Tongue (tissue), 3 donors: ENCODE measurements at places on chromosomes 7 and 10. TPM values are rescaled to one million over a fixed set of nuclear protein-coding genes. Genes with fewer than 3 reads are reported as not detected.

NUTM2B gene
- total RNA-seq = 0.10 TPM

OPN1SW gene
- not detected for total RNA-seq

- no peak for DNase-seq
Observed at GRCh38 chr7:46239846-46240245, 318.8 kb upstream of the IGFBP3 start.

LRRD1 gene
- total RNA-seq = 0.21 TPM

ZP3 gene
- total RNA-seq = 2.1 TPM

GRCh38 chr10:131683281-131683861 lies 217.4 kb upstream of the PPP2R2D start:
- no peak for DNase-seq

DNA sequence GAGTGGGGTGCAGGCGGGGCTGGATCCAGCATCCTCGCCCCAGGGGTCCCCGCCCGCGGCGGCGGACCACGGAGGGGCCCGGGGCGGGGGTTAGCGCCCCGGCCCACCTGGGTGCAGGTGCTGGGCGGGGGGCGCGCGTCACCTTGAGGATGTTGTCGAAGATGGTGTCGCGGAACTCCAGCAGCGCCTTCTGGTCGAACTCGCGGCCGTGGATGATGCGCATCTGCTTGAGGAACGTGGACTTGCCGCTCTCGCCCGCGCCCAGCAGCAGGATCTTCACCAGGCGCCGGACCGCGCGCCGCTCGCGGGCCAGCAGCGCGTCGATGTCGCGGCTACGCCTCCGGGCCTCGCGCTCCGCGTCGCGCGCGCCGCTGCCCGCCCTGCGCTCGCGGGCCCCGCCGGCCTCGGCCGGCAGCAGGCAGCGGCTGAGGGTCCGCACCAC lies 376 bp downstream of the GNA12 start:
- peak; percentile 47 for DNase-seq

FAM24A gene
- not detected for total RNA-seq

DNA sequence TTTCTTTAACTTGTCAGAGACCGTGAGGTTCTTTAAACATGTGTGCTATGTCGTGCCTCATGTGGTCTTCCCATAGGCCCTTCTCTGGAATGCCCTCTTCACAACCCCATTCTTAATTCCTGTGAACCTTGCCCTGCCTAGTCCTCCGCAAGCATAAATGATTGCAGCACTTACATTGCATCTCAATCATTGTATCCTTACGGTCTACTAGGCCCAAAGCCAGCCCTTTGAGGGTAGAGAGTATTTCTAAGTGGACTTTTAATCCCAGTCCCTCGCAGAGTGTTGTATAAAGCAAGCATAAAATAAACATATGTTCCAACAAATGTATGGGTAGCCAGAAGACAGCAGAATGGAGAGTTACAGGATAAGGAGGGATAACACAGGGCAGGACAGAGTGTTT lies 92.1 kb upstream of the FAM133B start:
- peak; percentile 55 for DNase-seq

PRKCQ gene
- 15.2 TPM for total RNA-seq

DNA sequence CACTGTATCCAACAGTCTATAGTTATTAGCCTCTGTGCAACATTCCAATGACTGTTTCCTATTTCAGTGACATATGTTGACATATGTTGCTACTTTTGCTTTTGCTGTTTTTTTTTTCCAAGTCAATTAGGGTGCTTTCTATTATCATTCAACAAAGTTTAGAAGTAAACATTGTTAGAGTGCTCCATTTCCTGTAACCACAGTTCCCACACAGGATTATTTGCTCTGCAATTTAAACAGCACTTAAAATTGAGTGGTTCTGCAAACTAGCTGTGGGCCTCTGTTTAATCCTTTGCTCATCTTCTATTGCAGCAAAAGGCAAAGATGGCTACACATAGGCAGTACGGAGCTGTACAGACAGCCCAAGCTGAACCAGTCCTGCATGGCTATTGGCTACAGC lies 46.5 kb upstream of the PTN start:
- DNase-seq = no peak

DNA sequence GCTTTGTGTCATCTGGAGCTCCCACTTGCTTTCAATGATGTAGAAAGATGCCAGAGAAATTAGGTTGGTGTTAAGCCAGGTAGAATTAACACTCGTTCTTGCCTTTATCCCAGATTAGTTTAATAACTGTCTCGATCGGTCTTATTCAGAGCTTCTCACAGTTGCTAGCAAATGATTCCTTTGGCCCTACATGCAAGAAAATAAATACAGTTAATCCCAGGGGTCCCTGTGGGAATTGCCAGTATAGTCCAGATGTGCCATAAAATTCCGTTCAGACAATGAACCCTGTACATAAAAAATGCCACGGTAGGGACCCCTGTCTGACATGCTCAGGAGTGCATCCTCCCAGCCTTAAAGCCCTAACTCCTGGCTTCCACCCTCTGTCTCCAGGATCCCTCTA lies 207.5 kb downstream of the ARHGAP12 start:
- DNase-seq = peak; percentile 55

DNA sequence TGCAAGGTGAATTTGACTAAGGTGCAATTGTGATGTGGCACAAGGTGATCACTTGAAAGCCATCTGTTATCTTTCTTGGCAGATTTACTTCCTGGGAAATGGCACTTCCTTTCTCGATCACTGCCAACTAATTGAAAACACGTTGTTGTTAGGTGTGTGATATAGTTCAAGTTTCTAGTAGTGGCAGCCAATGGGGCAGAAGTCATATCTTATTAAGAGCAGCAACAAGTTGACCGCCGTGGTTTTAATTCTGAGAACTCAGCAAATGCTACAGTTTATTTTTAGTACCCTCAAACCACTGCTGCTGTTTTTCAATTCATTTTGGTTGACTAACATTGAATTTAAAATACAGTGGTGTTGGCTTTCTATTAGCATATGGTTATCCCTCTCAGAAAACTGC lies 1.6 kb downstream of the CHN2 start:
- DNase-seq = no peak

DNA sequence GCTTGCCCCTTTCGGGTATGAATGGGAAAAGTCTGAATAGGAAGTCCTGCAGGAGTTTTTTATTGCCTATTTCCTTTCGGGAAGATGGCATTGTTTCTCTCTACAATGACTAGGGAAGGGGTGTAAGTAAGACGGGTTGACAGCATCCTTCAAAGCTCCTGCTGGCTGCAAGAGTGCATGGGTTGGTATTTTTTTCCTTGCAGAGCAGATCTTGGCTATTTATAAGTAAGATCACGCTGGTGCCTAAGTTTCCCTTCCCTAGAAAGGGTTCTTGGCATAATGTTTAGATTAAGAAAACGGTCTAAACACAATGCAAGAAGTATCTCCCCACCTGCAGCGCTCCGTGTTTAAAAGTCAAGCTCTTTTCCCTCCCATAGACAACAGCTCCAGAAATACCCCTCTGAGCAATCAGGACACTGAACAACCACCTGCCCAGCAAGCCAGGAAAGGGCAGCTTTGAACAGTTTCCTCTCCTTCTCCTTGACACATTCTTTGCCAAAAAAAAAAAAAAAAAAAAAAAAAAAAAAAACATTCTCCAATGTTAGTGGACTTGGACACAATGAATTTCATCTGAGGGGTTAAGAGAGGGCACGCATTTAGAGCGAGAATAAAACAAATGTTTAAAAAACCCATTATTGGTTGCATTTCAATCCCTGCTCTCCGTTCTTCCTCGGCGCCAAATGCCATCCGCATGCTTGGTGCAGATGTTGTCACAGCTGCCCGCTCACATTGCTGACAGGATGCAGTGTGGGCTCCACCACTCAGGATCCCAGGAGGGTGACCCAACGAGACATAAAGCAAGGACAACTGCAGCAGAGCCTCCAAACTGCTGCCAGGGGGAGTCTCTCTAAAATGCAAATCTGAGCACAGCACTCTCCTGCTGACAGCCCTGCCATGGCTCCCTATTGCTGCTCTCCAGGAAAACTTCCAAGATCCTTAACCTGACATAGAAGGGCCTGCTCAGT lies 427.4 kb upstream of the MGMT start:
- DNase-seq = peak; percentile 80

DNA sequence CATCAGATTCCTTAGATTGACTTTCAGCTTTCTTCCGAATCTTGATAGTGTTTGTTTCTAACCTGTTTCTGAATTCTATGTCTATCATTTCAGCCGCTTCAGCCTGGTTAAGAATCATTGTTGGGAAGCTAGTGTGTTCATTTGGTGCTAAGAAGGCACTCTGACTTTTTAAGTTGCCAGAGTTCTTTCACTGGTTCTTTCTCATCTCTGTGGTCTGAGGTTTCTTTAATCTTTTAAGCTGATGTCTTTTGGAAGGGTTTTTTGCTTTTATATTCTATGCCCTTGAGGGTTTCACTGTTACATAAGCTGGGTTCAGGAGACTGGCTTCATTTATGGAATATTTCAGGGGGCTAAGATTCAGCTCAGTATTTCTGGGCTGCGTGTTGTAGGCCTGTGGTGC lies 104.5 kb upstream of the PRSS58 start:
- DNase-seq = no peak

LLCFC1 gene
- total RNA-seq = not detected

DNA sequence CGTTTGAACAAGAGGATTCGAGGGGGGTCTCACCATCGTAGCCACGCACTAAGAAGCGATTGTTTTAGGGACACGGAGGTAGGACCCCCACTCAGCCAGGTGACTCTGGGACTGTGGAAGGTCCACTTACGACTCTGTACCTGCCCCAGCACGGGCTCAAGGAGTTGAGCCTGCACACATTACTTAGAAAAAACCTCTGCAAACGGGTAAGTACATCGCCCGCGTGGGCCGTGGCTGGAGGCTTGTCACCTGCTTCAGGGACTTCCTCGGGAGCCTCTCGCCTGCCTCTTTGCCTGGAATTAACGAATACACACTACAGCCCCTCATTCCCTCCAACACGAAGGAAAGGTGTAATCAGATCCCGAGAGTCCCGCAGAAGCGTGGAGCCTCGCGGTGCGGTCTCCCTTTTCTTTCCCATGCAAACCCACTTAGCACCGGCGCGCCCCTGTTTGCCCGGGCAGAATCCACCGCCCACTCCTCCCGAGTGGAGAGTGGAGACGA lies 826 bp downstream of the PODXL start:
- DNase-seq = no peak

- no peak for DNase-seq
Observed at GRCh38 chr7:93115796-93116195, 2.0 kb downstream of the SAMD9 start.

- peak; percentile 85 for DNase-seq
Observed at GRCh38 chr10:75402486-75403143, 1.1 kb upstream of the ZNF503 start.

GRCh38 chr7:148185041-148185440 lies 405.5 kb upstream of the C7orf33 start:
- DNase-seq = peak; percentile 43

IFIT2 gene
- 9.5 TPM for total RNA-seq

ANKRD7 gene
- total RNA-seq = 2.2 TPM

TEX36 gene
- not detected for total RNA-seq

STEAP1B gene
- 3.0 TPM for total RNA-seq

DNA sequence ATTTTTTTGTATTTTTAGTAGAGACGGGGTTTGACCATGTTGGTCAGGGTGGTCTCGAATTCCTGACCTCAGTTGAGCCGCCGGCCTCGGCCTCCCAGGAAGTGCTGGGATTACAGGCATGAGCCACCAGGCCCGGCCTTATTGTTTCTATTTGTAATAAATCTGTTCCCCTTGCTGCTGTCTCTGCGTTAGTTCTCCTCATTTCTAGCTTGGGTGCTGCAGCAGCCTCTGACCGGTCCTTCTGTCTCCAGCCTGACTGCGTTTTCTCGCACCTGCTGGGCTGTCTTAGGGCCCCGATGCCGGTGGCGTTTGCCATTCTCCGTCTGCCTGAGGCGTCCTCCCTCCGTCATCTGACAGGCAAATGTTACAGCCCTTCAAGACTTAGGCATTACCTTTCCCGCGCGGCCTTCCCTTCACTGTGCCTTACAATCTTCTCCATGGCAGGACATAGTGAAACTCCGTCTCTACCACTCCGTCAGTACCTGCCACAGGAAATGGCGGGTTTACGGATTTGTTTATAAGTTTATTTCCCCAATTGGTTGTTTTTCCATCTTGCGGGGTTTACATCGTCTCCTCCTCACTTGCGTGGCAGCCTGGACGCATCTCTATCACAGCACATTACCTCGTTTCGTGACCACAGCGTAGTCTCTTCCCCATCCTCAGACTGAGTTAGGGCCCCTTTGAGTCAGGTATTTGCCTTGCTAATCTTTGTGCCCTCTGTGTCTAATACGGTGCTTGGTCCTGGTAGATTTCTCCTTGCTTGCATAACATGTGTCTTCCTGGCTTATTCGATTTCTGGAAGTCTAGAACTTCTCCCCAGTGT lies 2.3 kb upstream of the GIMAP8 start:
- DNase-seq = no peak

BET1 gene
- total RNA-seq = 34.3 TPM

ANKRD2 gene
- 29.7 TPM for total RNA-seq

- DNase-seq = no peak
Observed at GRCh38 chr10:557792-558328, 131.6 kb downstream of the DIP2C start.

- peak; percentile 88 for DNase-seq
Observed at GRCh38 chr7:137343281-137343841, at the start of gene PTN. Gene PTN (minus strand): TSS chr7:137343733. CDS start chr7:137254973, 88,760 bp downstream.

PLAC9 gene
- total RNA-seq = 31.2 TPM

DNA sequence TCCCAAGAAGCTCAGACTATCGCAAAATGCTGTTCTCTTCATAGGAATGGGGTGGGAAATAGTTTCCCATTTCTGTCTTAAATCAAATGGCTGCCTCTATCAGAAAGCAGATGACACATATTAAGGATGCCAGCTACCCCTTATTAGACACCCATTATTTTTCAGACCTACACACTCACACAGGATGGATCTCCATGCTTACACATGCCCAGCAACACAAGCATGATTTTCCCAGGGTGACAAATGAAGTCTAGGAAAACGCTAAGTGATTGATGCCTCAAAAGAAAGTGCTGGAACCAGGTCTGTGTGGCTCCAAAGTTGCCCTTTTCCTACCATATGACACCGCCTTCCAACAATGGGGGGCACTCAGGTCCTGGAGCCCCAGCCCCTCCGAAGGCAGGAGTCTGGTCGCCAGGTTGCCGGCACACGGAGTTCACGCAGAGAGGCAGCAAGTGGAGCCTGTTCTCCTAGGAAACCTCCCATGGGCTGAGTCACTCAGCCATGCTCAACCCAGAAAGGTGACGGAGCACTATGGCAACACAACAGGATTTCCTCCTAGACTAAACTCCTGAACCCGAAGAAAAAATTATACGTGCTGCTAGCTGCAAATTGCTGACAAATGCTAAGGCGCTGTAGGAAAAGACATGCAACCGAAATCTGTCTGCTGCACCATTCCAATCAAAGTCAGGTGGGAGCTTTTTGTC lies 19.8 kb downstream of the VOPP1 start:
- DNase-seq = peak; percentile 65

DNA sequence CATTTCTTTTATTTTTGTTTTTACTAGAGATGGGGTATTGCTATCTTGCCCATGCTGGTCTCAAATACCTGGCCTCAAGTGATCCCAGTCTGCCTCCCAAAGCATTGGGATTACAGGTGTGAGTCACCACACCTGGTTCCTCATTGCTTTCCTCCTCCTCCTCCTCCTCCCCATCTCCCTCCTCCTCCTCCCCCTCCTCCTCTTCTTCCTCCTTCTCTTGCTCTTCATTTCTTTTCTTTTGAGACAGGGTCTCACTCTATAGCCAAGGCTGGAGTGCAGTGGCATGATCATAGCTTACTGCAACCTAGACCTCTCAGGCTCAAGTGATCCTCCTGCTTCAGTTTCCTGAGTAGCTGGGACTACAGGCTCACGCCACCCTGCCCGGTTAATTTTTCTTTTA lies 22.2 kb downstream of the LRRC20 start:
- DNase-seq = no peak

GIMAP8 gene
- 12.2 TPM for total RNA-seq

AMPH gene
- 10.7 TPM for total RNA-seq
